NCI-H2081 treated with DMSO at 0.1 percent for 48 hours (cell line): ENCODE measurements at places on chromosomes 12 and 14.

DNA sequence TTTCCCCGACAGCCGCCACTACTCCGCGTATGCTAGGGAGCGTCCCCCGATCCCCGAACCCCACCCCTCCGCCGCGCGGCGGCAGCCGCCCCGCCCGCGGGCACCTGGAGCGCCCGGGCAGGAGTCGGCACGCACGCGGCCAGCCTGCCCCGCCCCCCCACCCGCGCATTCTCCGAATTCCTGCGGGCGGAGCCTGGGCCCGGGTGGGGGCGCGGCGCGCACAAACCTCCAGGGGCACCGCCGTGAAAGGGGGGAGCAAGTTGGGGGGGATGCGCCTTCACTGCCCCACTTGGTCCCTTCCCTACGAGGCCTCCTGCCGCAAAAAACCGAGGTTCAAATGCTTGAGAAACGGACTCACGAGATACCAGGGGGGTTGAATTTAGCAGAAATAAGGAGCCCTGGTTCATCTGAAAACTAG, 1.7 kb downstream of the AJUBA start:
- no peak for DNase-seq

GRCh38 chr12:57834086-57834876, 12.2 kb downstream of the CTDSP2 start:
- no peak for DNase-seq

GRCh38 chr12:131454418-131455217, 256.3 kb upstream of the SFSWAP start:
- DNase-seq: no peak

DNA sequence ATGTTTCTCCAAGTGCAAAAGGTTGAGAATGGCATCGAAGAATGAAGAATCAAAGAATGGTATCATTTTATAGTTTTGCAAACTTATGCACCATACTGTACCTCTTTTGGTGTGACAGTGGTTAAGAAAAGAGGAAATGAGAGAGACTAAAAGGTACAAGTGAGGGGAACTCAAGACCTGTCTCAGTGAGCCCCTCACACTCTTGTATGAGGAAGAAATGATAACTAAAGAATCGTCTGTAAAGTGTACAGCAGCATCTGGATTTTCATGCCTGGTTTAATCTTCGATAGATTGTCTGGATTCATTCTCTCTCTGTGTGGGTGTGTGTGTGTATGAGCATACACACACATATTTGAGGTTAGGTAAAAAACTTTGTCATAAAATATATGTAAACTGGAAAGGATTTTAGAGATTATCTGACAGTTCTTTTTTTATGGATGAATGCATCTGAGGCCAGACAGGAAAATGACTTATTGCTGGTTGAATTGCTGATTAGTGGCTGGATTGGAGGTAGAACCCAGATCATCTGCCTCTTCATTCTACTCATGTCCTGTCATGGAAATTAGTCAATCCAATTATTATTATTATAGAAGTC, 16.0 kb upstream of the SLC38A2 start:
- DNase-seq: no peak

DNA sequence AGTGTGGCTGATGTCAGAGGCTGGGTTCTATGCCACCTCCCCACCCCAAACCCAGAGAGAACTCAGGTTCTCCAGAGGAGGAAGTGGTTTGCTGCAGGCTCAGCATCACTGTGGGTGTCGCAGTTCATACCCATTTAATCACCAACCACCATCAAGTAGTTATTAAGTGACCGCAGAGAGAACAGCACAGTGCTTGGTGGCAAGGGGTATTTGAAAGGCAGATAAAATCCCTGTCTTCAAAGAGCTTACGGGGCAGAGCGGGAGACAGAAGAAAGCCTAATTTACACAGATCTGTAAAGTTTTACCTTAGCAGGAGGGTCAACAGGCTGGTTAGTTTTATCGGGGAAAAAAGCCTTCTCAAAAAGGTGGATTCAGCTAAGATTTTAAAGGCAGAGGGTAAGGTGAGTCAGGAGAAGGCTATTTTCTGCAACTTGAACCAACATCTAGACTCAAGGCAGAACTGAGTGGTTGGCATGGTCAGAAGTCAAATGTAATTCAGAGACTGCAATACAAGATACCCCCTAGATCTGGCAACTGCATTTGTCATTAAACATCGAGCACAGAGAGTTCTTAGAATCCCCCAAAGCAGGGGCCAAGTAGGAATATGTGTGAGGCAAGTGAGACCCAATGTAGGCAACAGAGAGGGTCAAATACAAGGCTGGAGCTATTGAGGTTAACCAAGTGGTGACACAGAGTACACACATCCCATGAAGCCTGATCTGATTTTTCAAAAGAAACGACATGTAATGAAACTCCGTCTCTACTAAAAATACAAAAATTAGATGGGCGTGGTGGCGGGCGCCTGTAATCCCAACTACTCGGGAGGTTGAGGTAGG, 13.2 kb downstream of the PXN start:
- DNase-seq: no peak

DNA sequence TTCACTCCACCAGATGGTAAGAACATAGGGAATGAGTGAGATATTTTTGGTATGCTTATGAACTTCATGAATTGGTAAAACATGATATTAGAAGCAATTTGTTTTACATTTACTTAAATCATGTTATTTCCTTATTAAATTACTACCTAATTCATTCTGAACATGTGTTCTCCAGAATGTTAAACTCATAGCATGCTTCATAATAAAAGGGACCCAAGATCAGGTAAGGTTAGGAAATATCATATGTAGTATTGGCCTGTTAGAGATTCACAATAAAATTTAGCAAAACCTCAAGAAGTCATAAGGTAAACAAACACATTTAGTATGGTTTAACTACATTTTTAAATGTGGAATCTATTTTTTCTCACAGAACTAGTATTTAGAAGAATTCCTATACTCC, 28.2 kb downstream of the PTPRQ start:
- no peak for DNase-seq

DNA sequence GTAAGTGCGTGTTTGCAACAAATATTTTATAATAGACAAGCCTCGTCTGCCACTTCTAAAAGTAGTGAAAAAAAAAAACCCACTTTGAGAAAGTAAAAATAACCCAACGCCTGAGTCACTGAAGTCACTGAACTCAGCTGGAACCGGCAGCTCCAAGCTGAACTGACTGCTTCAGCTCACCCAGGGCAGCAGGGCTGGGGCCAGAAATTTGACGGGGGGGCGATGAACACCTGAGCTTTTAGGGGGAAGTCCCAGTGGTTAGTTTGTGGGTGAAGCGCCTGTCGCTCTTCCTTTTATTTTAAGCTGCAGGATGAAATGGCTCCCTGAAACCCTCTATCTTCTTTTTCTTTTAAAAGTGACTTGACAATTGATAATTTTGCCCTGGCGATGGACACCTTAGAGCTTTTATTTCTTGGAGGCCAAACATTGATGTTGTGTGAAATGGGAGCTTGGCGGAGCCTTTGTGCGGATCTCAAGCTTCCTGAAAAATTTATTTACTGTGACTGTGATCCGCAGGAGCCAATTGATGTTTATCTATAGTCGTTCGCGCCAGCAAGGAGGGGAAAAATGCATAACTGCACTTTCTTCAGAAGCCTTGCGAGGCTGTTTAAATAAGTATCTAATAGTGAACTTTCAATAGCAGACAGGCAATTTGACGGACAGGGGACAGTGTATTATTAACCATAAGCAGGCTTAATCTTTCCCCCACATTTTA, 173.2 kb upstream of the MYL2 start:
- DNase-seq: no peak
